Activated T-cell treated with anti-CD3 and anti-CD28 coated beads for 4 hours (primary cell): ENCODE measurements at places on chromosomes 11 and 22.

GRCh38 chr11:66494935-66495334, 14.7 kb downstream of the DPP3 start:
- no peak for DNase-seq

GRCh38 chr11:87252869-87253268, 215.1 kb downstream of the TMEM135 start:
- no peak for DNase-seq

DNA sequence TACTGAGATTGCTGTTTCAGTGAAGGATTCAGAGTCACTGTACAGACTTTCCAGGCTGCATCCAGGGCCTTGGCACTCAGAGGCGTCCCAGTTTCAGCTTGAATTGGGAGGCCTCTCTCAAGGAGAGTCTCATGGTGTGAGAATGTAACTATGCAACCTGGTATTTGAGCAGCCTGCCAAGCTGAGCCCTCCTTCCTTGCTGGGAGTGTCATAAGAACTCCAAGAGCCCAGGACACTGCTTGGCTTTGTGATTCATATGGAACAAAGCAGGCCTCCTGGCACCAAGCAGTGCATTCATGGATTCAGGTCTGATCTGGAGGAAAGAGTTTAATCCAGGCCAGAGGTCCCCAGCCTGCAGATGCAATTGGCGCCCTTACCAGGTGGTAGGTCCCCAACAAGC, 171.7 kb downstream of the DBX1 start:
- DNase-seq: no peak

DNA sequence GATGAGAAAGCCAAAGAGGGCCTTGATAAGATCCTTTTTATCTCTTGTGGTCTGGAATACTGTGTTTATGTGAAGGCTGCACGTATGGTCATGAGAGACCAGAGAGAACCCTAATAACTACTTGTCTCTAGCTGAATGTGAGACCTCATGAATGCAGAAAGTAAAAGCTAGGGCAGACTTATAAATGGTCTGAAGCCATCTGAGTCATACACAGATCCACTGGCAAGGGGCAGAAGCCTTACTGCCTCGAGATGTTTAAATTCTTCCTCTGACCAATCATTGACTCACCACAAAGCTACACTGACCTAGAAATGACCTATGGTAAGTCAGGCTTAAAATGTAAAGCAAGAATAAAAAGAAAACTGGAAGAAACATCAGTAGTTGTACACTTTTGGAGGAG, 22.7 kb upstream of the OR4B1 start:
- DNase-seq: no peak

DNA sequence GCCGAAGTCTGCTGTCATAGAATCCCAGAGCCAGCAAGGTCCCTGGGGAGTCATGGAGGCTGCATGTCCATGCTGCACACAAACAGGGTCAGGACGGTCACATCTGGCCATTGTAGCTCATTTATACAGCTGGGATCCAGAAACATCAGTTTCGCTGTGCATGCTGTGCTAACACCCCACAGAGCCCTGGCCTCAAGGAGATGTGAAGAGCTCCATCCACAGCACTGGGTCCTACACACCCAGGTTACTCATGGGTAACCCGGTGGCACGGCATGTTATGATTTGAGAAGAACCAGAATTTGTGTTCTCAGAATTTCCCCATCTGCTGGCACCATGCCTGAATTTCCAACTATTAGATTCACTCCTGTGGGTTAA, 146.3 kb upstream of the ARHGAP20 start:
- no peak for DNase-seq

- DNase-seq: no peak
Measured at GRCh38 chr22:42696331-42696967, 24.2 kb downstream of the A4GALT start.

- DNase-seq: no peak
Measured at GRCh38 chr11:1226226-1226985, 3.5 kb downstream of the MUC5B start.

GRCh38 chr22:35544827-35545226, 4.2 kb downstream of the RASD2 start:
- DNase-seq: no peak

GRCh38 chr11:105790840-105791239, 181.0 kb downstream of the GRIA4 start:
- DNase-seq: no peak

- no peak for DNase-seq
Measured at GRCh38 chr11:6321356-6321755, 1.1 kb upstream of the CAVIN3 start.

GRCh38 chr11:88353835-88354496, 16.4 kb upstream of the CTSC start:
- DNase-seq: no peak

DNA sequence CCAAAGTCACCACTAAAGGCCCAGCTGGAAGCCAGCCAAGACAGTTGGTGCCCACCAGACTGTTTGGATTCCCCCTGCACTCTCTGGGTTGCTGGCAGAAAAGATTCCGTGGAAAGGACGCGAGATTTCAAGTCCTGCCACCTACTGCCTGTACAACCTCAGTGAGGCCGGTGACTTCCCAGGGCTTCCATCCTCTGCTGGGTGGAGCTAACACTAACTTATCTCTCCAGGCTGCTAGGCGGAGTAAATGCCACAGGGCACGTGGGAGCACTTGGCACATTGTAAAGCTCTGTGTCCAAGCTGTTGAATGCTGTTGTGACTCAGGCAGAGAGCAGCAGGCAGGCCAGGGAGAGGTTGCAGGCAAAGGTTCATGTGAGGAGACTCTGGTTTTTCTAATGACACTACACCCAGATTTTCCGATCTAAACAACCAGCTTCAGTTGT, 50.9 kb upstream of the CDON start:
- no peak for DNase-seq

DNA sequence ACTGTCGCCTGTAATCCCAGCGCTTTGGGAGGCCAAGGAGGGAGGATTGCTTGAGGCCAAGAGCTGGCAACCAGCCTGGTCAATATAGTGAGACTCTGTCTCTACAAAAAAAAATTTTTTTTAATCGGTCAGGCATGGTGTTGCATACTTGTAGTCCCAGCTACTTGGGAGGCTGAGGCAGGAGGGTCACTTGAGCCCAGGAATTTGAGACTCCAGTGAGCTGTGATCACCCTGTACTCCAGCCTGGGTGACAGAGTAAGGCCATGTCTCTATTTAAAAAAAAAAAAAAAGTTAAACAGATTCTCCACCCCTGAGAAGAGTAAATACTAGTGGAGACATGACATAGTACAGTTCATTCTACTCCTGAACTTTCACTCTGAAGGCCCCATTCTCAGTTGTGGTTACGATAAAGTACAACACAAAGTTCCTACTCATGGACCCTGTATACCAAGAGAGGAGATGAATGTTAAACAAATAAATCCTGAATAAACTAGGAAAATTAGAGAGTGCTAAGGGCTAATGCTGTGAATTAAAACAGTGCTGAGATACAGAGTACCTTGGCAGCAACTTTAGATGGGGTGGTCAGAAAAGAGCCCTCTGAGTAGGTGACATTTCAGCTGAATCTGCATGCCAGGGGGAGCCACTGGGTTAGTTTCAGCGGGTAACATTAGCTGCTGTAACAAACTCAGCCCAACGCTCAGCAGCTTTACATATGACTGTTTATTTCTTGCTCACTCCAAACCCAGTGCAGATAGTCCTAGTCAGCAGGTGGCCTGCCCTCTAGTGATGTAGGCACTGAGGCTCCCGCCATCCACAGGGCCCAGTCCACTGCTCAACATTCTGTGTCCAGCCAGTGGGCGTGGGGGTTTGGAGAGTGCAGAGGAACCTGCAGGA, 75.1 kb downstream of the DBX1 start:
- no peak for DNase-seq

GRCh38 chr22:45859231-45860161, 117.5 kb downstream of the WNT7B start:
- DNase-seq: no peak

- no peak for DNase-seq
Measured at GRCh38 chr11:27616711-27617110, 83.5 kb downstream of the BDNF start.
